ENCODE measurements at places on chromosomes 3 and 15.

DNA sequence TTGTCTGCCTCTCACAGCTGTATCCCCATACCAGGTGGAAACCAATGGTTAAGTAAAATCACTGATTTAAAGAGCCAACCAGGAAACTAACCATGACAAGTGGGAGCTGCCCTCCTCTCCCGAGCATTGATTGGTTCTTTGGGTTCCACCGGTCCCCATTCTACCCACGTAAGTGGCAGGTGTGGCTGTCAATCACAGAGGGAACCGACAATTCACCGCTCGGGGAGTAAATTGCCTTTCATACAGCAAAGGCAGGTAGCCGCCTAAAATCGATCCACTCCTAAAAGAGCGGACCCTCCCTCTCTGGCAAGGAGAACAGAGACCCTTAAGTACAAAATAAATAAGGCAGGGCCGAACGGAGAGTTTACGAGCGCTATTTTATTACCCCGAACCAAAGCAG lies 1.2 kb downstream of the ERC2 start:
- DNase-seq = peak; percentile 41

- DNase-seq = peak; percentile 46
These were observed at the start of gene ADAMTS7 for GRCh38 chr15:78811124-78811824. TSS of gene ADAMTS7 (minus strand) at chr15:78811464. CDS start at chr15:78811220, 244 bp downstream.

- no peak for DNase-seq
These were observed at the start of gene FGF12 for GRCh38 chr3:192727032-192727847. TSS of gene FGF12 (minus strand) at chr3:192727541.

DNA sequence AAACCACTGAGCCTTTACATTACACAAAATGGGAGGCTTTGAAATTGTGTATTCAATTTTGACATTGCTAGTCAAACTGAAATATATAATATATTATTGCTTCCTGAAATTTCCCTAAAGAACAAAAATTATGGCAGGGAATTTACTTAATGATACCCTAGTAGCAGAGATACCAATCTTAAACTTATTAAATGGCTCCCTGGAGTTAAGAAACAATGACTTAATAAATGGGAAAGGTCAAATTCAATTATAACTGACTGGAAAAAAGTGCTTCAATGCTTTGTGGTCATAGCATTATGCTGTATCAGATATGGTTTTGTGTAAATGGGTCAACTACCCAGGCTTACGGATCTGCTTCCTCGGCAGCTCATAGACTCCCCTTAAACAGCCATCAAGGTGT lies 244.1 kb downstream of the CNTN3 start:
- DNase-seq = no peak

GRCh38 chr3:133377396-133377795 lies 22.5 kb upstream of the BFSP2 start:
- DNase-seq = no peak

DNA sequence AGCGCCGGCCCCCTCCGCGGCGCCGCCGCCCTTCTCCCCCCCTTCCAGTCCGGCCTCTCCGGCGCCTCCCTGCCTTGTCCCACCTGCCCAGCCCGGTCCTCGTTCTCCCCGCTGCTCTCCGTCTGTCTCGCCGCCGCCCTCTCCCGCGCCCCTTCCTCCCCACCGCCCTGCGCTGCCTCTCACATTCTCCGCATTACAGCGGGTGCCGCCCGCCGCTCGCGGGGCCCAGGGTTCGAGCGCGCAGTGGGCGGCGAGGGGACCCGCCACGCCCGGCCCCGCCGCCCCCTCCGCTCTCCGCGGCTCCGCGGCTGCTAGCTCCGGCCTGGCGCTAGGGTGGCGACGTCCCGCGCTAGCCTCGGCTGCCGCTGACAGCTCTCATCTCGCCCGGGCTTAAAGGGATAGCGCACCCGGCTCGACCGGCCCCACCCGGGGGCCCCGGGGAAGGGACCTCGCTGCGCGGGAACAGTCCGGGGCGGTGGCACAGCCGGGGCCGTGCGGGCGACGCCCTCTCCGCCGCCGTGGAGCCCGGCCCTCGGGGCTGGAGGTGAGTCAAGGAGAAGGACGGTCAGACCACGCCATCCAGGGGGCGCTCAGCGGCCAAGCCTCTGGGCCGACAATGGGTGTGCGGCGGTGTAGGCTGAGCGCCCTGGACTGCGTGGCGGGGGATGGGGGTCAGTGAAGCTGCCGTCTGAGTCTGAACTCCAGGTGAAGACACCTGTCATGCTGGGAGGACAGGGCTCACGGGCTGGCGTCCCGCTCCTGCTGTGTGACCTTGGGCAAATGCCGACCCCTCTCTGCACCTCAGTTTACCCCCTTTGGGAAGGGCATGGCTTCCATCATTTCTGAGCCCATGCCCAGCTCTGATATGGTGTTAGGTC lies 187.4 kb upstream of the LINGO1 start:
- DNase-seq = no peak

- no peak for DNase-seq
These were observed 107.0 kb upstream of the RORA start for GRCh38 chr15:61336026-61336638.

DNA sequence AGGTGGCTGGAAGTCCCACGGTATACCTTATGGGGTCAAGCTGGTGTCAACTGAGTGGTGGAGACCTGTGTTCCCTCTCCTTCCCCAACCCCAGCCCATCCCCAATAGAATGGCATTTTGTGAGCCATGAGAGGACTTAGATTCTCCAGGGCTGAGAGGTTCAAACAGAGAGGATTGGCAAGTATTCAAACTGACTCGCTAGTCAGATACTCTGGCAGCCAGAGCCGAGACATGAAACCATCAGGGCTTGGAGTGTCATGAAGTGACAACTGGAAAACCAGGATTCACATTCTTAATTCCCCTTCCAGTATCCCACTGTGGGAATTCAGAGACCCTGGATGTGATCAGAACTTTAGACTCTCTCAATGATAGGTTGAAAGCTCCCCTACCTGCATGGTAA lies 159.4 kb upstream of the SNTN start:
- DNase-seq = no peak

DNA sequence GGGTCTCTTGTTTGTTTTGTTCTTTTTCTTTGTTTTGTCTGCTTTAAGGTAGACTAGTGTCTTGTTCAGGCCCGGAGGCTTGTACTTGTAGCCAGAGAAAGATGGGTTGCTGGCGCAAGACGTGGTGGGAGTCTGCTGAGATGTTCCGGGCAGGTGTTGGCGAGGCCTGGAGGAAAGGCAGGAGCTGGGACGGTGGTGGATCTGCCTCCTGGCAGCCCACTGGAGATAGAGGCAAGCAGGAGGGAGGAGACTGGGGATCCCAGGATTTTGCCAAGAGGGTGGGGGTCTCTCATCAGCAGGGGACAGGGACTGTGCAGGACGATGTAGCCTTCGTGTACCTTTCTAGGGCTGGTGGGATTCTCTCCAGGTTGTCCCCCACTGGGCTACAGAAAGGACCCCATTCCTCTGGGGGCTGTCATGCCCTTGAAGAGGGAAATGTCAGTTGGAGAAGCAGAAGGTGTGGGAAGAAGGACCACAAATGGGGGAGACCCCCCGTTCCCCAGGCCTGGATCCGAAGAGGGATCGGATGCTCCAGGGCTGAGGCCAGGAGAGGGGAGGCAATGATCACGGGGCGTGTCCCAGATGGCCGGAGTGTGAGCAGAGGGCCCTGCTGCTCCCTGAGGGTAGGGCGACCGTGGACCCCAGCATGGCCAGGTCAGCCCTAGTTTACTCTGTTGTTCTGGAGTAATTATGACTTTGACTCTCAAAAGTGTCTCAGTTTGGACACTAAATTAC lies 7.0 kb downstream of the CHAC1 start:
- no peak for DNase-seq

DNA sequence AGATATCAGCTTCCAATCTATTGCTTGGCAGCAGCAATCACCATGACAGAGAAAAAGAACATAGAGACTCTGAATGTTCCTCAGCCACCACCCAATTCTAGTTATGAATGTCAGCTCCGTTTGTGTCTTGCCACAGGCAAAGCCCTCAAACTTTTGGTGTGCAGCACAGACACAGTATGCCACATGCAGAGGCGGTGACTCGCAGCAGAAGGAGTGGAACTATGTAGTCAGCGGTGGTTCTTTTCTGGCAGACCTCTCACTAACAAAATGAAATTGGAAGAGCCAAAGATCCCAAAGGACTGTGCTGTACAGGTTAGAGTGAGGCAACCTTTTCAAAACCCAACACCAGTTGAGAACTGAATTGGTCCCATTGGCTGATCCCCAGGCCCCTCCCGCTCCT lies 220.9 kb downstream of the SLC9A9 start:
- no peak for DNase-seq

- DNase-seq = no peak
These were observed 23.1 kb upstream of the FRMD4B start for GRCh38 chr3:69409011-69409410.

GRCh38 chr3:79534727-79535126 lies 233.1 kb downstream of the ROBO1 start:
- DNase-seq = no peak

All from CD4-positive, alpha-beta T cell treated with Interleukin-4 for 1 hour (primary cell).